ENCODE measurements at places on chromosomes 6 and 20.

DNA sequence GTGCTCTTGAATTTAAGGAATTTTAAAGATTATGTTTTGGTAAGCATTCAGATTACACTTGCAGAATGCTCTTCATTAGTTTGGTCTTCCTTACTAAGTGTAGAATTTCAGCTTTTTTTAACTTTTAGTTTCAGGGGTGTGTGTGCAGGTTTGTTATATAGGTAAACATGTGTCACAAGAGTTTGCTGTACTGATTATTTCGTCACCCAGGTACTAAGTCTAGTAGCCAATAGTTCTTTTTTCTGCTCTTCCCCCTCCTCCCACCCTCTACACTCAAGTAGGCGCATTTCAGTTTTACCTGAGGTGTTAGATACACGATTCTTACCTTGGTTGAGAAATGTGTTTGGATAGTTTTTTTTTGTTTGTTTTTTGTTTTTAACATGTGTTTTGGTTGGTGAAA is 68.3 kb downstream of the AFG1L start:
- H3K4me1 ChIP-seq: no peaks in the 10 kb centered on the region
- no peak for DNase-seq
- H3K27me3 ChIP-seq: no peaks in the 10 kb centered on the region
- no peak overlapping the region for H3K4me3 ChIP-seq
- H3K27ac ChIP-seq: no peak overlapping the region

- DNase-seq: no peak
- no peaks in the 10 kb centered on the region for H3K36me3 ChIP-seq
- no peaks in the 10 kb centered on the region for H3K27me3 ChIP-seq
- no peak overlapping the region for H3K4me3 ChIP-seq
Observed at GRCh38 chr6:56327946-56328727, 80.8 kb upstream of the COL21A1 start.

DNA sequence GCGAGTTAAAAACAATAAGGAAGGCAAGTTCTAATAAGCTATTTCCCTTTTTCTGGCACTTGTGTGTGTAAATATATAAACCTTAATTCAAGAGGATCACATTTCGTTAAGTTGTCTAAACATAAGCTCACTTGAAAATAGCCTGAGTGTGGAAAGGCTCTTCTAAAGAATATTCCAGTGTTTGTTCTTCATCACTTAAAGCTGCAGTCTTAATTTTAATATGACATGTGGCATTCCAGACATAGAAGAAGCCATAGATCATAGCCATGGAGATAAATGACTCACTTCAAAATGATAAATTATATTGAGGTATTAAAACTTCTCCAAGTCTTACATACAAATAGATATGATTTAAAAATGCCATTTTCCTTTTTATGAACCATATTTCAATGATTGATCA is 42.1 kb downstream of the IYD start:
- H3K27ac ChIP-seq: no peak overlapping the region
- H3K4me3 ChIP-seq: no peak overlapping the region
- H3K27me3 ChIP-seq: no peaks in the 10 kb centered on the region
- no peak for DNase-seq
- no peaks in the 10 kb centered on the region for H3K4me1 ChIP-seq
- no peaks in the 10 kb centered on the region for H3K36me3 ChIP-seq

- H3K27me3 ChIP-seq: no peaks in the 10 kb centered on the region
- no peak overlapping the region for H3K27ac ChIP-seq
- H3K4me3 ChIP-seq: no peak overlapping the region
- no peak for DNase-seq
- H3K4me1 ChIP-seq: no peaks in the 10 kb centered on the region
Observed at GRCh38 chr6:138586638-138587037, 87.3 kb upstream of the NHSL1 start.

DNA sequence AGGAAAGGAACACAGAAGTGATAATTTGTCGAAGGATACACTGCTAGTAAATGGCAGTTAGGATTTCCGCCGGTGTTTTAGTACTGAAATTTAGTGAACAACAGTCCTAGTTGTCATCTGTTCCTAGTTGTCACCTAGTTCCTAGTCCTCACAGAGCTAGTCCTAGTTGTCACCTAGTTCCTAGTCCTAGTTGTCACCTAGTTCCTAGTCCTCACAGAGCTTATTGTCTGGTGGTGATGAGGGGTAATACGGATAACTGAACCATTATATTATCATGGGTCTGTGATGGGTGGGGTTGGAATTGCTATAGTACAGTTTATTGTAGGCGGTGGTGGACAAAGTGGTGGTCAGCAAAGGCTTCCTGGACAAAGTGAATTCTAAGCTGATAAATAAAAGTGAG is 1.8 kb downstream of the SNRNP48 start:
- peaks cover 6% of the 10 kb centered on the region for H3K36me3 ChIP-seq
- H3K4me1 ChIP-seq: peaks cover 17% of the 10 kb centered on the region
- H3K4me3 ChIP-seq: no peak overlapping the region
- no peaks in the 10 kb centered on the region for H3K27me3 ChIP-seq
- DNase-seq: no peak
- peak overlapping the region; percentile 40 for H3K27ac ChIP-seq

DNA sequence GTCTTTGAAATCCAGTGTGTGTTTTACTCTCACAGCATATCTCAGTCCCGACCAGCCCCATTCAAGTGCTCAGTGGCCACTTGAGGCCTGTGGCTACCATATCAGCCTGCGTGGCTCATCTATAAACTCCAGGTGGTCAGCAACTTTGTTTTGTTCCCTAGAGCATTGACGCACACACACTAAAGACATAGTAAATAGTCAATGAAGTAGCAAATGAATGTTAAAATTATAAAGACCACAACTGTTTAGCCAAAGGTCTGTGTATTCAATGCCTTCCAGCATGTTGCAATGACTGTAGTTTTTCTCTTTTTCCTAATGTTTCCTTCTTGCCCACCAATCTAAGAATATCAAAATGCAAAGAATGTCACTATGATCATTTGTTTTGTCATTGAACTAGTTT is 238.2 kb upstream of the ZNF217 start:
- H3K4me3 ChIP-seq: no peak overlapping the region
- DNase-seq: no peak
- H3K36me3 ChIP-seq: no peaks in the 10 kb centered on the region
- no peak overlapping the region for H3K27ac ChIP-seq
- H3K4me1 ChIP-seq: peaks cover 29% of the 10 kb centered on the region

DNA sequence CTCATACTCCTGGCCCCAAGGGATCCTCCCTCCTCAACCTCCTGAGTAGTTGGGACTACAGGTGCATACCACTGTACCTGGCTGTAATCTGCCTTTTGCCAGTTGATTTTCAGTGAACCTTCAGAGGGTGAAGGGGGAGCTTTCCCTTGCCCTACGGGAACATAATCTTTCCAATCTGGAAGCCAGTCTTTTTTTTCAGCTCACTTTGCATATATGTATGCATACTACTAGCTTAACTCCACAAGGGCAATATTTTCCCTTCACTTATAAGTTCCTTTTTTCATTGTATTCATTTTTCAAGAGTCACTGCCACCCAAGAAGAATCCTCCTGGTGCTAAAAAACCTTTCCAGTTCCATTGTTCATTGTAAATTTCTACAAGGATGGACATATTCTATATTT is 53.4 kb upstream of the GCM1 start:
- no peak for DNase-seq
- no peaks in the 10 kb centered on the region for H3K4me1 ChIP-seq
- H3K27ac ChIP-seq: no peak overlapping the region
- no peak overlapping the region for H3K4me3 ChIP-seq
- no peaks in the 10 kb centered on the region for H3K36me3 ChIP-seq

- no peak overlapping the region for H3K4me3 ChIP-seq
- H3K4me1 ChIP-seq: no peaks in the 10 kb centered on the region
- H3K27me3 ChIP-seq: no peaks in the 10 kb centered on the region
- no peak overlapping the region for H3K27ac ChIP-seq
Observed at GRCh38 chr6:65700561-65700960, 6.5 kb downstream of the EYS start.

DNA sequence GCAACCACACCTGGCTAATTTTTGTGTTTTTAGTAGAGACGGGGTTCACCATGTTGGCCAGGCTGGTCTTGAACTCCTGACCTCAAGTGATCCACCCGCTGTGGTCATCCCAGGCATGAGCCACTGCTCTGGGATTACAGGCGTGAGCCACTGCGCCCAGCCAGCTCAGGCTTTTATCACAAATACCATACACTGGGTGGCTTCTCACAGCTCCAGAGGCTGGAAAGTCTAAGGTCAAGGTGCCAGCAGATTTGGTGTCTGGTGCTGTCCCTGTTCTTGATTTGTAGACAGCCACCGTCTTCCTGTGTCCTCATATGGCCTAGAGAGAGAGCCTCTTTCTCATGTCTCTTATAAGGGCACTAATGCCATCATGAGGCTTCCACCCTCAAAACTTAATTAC is 25.9 kb downstream of the SHLD1 start:
- no peaks in the 10 kb centered on the region for H3K36me3 ChIP-seq
- DNase-seq: no peak
- H3K4me1 ChIP-seq: no peaks in the 10 kb centered on the region
- no peak overlapping the region for H3K27ac ChIP-seq
- no peak overlapping the region for H3K4me3 ChIP-seq

GRCh38 chr6:30002871-30003270 is 58.2 kb upstream of the POLR1H start:
- H3K27me3 ChIP-seq: peaks cover 1% of the 10 kb centered on the region
- no peaks in the 10 kb centered on the region for H3K4me1 ChIP-seq
- no peak overlapping the region for H3K27ac ChIP-seq
- H3K4me3 ChIP-seq: no peak overlapping the region
- no peak for DNase-seq
- H3K36me3 ChIP-seq: no peaks in the 10 kb centered on the region

- H3K4me3 ChIP-seq: peak overlapping the region; percentile 75
- H3K27me3 ChIP-seq: no peaks in the 10 kb centered on the region
- H3K27ac ChIP-seq: no peak overlapping the region
- H3K36me3 ChIP-seq: no peaks in the 10 kb centered on the region
Observed at GRCh38 chr6:105994118-105994590, 92.0 kb upstream of the PRDM1 start.

DNA sequence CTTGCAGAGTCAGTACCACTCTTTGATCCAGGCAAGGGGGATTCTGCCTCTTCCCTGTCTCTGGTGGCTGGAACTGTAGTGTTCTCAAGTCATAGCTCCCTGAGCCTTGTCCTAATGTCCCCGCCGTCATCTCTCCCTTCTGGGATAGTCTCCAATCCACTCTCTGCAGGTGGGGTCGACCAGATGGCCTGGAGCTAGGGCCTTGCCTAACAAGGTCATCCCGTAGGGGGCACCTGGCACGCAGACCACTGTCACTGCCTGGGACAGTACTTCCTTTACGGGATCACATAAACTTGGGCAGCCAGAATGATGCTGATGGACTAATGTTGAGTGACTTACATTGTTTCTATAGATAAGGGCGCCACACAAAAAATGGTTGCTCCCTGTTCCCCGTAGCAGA is 118.9 kb upstream of the SLC22A23 start:
- no peaks in the 10 kb centered on the region for H3K36me3 ChIP-seq
- no peak overlapping the region for H3K4me3 ChIP-seq

- H3K27me3 ChIP-seq: no peaks in the 10 kb centered on the region
- H3K4me1 ChIP-seq: peaks cover 4% of the 10 kb centered on the region
- H3K27ac ChIP-seq: peak overlapping the region; percentile 38
- no peak for DNase-seq
Observed at GRCh38 chr20:329851-330232, 4.5 kb downstream of the SOX12 start.

GRCh38 chr6:44387346-44388134 is at the start of gene CDC5L:
TSS of gene CDC5L (plus strand) at chr6:44387706. CDS start at chr6:44387824, 118 bp downstream.
- peak within 1 kb of the TSS; percentile 85 for H3K27ac ChIP-seq
- H3K4me1 ChIP-seq: peaks cover 29% of the 10 kb centered on the region
- H3K36me3 ChIP-seq: peaks cover 19% of the 10 kb centered on the region
- DNase-seq: peak; percentile 93

GRCh38 chr20:16709017-16709416 is 20.8 kb upstream of the SNRPB2 start:
- H3K4me3 ChIP-seq: no peak overlapping the region
- H3K36me3 ChIP-seq: no peaks in the 10 kb centered on the region
- peaks cover 17% of the 10 kb centered on the region for H3K4me1 ChIP-seq
- peak; percentile 57 for DNase-seq
- no peaks in the 10 kb centered on the region for H3K27me3 ChIP-seq
- H3K27ac ChIP-seq: no peak overlapping the region

DNA sequence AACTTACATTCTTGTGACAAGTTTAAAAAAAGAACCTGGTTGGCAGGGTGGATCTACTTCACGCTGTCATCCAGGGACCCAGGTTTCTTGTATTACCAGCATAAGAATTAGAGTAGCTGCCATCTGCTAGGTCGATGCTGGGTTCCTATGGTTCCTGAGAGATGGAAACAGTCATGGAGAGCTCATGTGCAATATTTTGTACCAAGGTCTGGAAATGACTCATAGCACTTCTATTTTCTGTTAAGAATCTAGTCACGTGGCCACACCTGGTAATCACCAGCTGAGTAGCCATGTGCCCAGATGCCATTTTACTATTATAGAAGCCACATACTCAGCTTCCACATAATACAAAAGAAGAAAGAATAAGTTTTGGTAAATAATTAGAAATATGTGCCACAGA is 171.3 kb downstream of the CD83 start:
- H3K27me3 ChIP-seq: no peaks in the 10 kb centered on the region
- no peak overlapping the region for H3K27ac ChIP-seq
- DNase-seq: no peak
- no peak overlapping the region for H3K4me3 ChIP-seq

DNA sequence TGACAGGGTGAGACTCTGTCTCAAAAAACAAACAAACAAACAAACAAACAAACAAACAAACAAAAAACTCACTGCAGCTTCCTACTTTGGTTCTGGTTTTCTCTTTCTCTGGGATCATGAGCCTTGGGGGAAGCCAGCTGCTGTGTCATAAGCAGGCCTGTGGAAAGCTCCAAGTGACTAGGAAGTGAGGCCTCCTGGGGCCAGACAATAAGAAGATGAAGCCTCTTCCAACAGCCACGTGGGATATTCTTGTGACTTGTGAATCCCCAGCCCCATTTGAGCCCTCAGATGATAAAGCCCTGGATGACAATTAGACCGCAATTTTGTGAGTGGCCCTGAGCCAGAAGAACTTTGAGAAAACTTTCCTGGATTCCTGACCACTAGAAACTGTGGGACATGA is 11.4 kb downstream of the HLA-A start:
- no peak overlapping the region for H3K27ac ChIP-seq
- peaks cover 4% of the 10 kb centered on the region for H3K4me1 ChIP-seq
- H3K36me3 ChIP-seq: peaks cover 2% of the 10 kb centered on the region
- no peaks in the 10 kb centered on the region for H3K27me3 ChIP-seq
- DNase-seq: no peak
- H3K4me3 ChIP-seq: no peak overlapping the region

- H3K4me3 ChIP-seq: peak overlapping the region; percentile 51
- DNase-seq: no peak
- H3K27ac ChIP-seq: no peak overlapping the region
- H3K4me1 ChIP-seq: no peaks in the 10 kb centered on the region
- peaks cover 13% of the 10 kb centered on the region for H3K27me3 ChIP-seq
Observed at GRCh38 chr6:79631693-79632172, 604 bp downstream of the SH3BGRL2 start.

GRCh38 chr6:112475083-112475482 is 128.0 kb downstream of the RFPL4B start:
- H3K27ac ChIP-seq: no peak overlapping the region
- no peaks in the 10 kb centered on the region for H3K27me3 ChIP-seq
- no peaks in the 10 kb centered on the region for H3K4me1 ChIP-seq
- no peak for DNase-seq
